Fibroblast of the aortic adventitia (primary cell): ENCODE measurements at places on chromosomes 5 and 9.

- DNase-seq, result peak; percentile 27
These were observed 118.0 kb downstream of the VAV2 start for GRCh38 chr9:133874060-133874657.

- DNase-seq, result no peak
These were observed 139.9 kb downstream of the PSAT1 start for GRCh38 chr9:78436873-78437272.

DNA sequence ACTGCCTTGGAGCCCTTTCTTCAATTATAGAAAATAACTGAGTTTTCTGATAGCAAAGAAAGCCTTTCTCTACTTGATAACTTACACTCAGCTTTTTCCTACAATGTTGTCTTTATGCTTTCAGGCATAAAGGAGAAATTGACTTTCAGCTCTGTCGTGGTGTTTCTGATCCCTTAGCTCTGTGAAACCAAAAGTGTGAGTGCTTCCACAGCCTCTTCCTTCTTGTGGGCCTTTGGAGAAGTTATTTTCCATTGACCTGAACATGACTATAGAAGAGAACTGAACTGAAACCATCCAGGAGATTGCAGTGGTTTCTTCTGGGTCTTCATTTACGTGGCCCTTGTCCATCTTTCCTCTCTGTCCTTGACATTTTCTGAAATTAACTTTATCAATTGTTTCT, 59.5 kb upstream of the EQTN start:
- no peak for DNase-seq

- DNase-seq, result no peak
These were observed 60.2 kb upstream of the PCSK5 start for GRCh38 chr9:75830303-75830702.

GRCh38 chr9:132214027-132214622, 52.3 kb downstream of the NTNG2 start:
- DNase-seq, result peak; percentile 89

- no peak for DNase-seq
These were observed 192.9 kb downstream of the RAB3C start for GRCh38 chr5:58775701-58776262.

- peak; percentile 98 for DNase-seq
These were observed 568.0 kb upstream of the KLF4 start for GRCh38 chr9:108057421-108058134.

GRCh38 chr9:110622368-110622767, 42.8 kb upstream of the SVEP1 start:
- DNase-seq, result no peak

DNA sequence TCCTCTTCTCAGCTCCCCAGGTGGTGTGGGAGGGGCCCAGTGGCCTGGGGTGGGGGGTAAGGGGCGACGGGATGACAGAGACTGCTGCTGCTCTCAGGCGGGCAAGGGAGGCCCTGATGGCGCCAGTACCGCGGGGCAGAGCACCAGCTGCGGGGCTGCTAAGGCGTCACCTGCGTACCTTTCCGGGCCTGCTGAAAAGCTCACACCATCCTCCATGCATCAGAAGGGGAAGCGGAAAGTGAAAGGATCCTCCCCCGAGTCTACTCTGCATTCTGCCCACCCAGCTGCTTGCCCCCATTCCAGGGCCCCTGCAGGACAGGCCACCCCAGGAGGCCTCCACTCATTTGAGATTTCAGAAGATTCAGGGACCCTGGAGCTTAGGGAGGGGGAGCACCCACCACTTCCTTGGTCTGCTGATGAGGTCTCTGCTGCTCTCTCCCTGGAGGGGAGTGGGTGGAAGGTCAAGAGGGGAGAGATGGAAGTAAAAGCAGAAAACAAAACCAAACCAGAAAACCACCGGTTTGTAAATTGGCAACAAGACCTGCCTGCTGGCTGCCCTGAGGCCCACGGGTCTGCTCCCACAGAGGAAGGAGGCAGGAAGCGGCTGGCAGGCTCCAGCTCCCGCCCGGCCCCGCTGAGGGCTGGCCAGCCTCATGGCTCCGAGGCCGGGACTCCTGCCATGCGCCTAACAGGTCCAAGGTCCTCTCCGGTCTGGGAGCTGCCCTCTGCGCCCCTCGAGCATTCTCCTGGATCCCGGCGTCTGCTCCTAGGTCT, 33.6 kb downstream of the PRRT1B start:
- no peak for DNase-seq

DNA sequence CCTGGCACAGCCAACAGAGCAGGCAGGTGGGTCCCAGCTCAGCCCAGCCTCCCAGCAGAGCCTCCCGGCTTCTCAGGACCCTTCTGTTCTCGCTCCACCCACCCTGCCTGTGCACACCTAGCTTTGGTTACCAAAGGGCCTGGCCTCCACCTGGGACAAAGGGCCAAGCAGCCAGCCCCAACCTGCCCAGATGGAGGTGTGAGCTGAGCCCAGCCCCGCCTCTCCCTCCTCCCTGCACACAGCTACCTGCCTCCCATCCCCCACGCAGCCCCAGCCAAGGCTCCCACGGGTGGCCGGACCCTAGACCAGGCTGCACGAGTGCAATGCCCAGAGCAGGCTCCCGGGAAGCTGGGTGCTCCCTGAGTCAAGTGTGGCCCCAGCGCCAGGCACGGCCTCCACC, 5.6 kb downstream of the TPRN start:
- no peak for DNase-seq

- peak; percentile 61 for DNase-seq
These were observed 8.9 kb downstream of the ZNF366 start for GRCh38 chr5:72498284-72498683.

DNA sequence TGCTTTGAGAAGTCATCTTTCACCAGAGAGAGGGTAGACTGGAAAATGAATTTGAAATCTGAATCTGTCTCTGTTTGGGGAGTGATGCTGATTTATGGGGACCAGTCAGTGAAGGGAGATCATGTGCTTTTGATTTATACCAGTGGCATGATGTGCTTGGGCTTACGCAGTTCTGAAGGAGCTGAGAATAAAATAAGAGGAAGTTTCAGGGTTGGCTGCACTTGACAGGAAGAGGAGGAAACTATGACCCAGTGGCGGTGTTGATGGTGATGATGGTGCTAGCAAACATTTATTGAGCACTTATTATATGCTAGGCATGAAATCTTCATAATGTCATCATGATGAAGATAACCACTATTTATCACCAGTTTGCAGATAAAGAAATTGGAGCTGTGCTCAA, 136.4 kb upstream of the GLRA1 start:
- no peak for DNase-seq

- peak; percentile 66 for DNase-seq
These were observed 87.3 kb upstream of the GNAQ start for GRCh38 chr9:78118742-78119473.

GRCh38 chr5:127912411-127912810, 171.2 kb upstream of the SLC12A2 start:
- DNase-seq, result no peak

DNA sequence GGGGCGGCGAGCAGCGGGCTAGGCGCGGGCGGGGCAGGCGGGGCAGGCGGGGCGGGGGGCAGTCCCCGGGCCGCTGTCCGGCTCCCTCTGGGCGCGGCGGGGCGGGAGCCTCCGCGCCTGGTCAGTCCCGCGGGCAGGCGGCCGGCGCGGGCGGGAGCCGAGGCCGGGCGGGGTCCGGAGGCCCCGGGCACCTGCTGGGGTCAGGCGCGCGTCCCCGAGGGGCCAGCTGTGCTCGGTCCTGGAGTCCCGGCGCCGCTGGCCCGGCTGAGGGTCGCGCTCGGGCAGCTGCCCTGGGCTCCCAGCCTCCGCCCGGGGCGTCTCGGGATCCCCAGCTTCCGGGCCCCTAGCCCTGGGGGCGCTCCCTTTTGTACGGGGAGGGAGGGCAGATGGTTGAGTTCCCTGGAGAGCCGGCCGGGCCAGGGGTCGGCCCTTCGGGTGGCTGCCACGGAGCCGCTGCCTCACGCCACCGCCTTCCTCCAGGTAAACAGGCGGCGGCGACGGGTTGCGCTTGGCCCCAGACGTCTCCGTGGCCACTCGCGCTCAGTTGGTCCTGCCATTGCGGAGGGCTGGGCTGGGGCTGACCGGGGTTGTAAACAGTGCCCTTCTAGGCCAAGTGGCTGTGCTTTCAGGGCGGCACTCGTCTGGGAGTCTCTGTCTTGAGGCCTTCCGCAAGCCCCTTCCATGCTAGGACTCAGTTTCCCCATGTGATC, 473 bp downstream of the ZBTB34 start:
- no peak for DNase-seq

GRCh38 chr5:21807953-21808352, 1045.2 kb downstream of the CDH12 start:
- DNase-seq, result no peak

DNA sequence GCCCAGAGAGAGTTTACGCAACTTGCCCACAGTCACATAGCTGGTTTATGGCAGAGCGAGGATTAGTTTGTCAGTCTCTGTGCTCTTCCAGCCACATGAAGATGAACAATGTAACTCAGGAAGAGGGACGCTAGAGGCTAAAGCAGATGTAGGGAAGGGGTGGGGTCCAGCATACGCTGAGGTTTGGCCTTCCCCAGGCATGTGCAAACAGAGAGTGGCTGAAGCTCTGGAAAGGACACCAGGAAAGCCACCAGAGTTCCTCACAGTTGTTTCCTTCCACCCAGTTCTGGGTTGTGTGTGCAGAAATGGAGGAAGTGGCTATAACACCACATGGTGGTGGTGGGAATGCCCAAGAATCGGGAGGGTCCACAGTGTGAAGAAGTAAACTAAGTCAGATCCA, 60.0 kb downstream of the SNX18 start:
- no peak for DNase-seq

DNA sequence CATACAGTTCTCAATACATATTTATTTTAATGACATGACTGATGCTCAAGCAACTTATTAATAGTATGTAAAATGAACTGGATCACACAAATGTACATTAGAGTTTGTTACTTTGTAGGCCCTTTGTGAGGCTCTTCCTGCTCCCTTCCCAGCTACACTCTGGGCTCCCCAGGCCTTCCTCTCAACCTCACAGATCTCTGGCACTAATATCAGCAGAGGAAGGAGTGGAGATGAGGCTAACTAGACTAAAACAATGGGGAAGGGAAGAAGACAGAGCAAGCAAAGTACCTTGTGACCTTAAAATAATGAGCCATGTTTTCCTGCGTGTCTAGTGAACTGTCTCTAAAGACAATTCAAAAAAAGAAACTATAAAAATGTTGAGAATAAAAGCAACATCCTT, 30.3 kb upstream of the TEK start:
- no peak for DNase-seq

- DNase-seq, result no peak
These were observed 19.5 kb upstream of the CRB2 start for GRCh38 chr9:123336449-123336848.

DNA sequence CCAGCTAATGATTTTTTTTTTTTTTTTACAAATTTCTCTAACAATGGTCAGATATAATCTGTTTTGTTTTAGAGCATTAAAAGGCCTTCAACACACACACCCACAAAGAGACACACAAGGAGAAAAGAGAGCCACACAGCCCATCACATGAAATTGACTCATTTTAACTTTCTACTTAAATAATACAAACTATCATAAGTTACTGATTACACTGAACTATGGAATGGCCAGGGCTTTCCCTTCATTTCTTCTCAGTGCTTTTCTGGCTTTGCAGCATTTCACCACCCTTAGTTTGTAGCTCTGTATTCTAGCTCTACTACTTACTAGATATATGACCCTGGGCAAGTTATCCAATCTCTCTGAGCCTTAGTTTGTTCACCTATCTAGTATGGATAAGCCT, 13.2 kb downstream of the REEP5 start:
- DNase-seq, result no peak

DNA sequence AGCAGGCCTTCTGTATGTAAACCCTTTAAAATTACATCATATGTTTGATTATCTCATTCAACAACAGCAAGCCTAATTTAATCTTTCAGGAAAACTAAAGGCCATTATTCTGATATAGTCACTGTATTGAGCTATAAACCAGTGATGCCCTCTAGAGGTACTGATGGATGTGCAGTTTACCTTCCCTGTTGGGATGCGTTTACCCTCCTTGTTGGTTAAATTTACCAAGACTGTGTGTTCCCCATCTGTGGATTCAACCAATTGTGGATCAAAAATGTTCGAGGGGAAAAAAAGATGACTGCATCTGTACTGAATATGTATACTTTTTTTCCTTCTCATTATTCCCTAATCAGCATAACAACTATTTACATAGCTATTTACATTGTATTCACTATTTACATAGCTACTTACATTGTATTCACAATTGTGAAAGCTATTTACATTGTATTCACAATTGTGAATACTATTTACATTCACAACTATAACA, 3.7 kb upstream of the BAAT start:
- DNase-seq, result no peak

DNA sequence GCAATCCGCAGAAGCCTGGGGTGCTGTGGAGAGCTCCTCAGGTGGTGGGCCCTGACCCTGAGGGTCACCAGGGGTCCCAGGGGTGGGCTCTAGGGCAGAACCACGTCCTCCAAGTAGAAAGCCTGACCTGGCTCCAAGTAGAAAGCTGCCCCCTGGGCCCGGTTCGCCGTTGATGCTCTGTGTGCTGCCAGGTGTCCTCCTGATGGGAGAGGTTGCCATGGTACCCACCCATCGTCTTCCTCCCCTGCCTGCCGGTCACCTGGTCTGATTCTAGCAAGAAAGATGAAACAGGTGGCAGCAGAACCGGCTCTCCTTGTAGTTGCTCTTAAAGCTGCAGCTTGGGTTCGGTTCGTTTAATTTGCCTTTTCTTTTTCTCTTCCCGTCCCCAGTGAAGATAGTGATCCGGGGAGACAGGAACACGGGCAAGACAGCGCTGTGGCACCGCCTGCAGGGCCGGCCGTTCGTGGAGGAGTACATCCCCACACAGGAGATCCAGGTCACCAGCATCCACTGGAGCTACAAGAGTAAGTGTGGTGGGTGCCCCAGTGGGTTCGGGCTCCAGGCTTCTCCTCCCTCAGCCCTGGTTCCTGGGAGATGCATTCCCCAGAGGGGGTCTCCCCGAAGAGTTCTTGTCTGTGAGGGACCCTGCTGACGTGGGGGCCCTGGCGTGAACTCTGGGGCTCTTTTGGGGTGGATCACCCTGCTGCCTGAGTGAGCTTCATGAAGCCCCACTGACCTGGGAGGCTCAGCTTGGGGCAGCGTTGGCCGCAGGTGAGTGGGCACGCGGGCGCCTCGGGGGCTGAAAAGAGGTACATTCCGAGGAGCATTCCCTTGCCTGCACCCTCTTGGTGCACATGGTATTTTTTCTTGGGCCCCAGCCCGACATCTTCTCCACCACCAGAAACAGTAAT, 15.6 kb downstream of the RABL6 start:
- DNase-seq, result no peak

DNA sequence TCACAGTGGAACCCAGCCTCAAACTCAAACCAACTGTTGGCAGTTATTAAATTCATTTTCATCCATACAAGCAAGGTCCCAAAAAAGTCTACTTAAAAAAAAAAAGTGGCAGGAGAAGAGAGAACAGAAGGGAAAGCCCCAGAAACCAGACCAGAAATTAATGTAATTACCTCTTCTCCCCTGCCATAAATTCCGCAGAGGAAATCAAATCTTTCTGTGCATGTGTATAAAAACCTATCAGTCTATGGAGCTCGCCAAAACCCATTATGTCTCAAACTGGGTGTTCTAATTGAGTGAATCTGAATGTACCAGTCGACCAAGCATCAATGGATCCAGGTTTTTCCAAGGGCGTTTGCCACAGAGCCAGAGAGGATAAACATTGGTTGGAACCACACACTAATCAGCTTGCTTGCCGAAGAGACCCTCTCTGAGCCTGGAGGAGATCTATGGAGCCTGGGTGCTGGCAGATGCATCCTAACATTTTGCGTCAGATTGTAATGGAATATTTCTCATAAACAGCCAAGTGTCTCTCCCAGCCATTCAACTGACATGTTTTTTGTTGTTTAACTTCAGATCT, 7.9 kb upstream of the HAND1 start:
- no peak for DNase-seq
